ENCODE measurements at places on chromosomes 16 and 17.

- DNase-seq, result no peak
Observed at GRCh38 chr16:74271872-74272271, 24.7 kb upstream of the PSMD7 start.

DNA sequence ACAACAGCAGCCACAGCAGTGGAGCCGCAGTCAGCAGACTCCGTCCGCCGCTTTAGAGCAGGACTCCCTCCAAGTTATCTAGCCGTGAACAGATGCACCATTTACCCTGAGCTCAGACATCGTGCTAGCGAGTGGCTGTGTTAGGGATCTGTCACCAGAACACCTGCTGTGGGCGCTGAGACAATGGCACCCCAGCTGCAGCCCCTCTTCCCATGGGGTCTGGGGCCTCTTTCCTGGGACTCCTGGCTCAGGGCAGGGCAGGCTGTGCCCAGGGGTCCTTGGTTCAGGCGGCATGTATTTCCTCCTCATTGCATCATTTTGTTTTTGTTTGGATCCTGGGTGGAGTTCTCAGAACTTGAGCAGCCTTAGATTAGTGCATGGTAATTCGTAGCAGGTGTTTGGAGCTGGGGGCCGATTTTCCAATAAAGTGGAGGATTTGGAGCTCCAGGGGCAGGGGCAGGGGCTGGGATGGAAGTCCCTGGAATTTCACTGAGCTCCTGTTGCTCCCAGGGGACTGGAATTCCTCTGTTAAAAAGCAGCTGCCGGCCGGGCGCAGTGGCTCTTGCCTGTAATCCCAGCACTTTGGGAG, 23.4 kb downstream of the NMRAL1 start:
- peak; percentile 39 for DNase-seq

- no peak for DNase-seq
Observed at GRCh38 chr16:50437769-50438437, 69.1 kb upstream of the BRD7 start.

- no peak for DNase-seq
Observed at GRCh38 chr17:6558276-6558675, 1.9 kb upstream of the PITPNM3 start.

- DNase-seq, result no peak
Observed at GRCh38 chr17:68634345-68634876, 33.2 kb upstream of the FAM20A start.

DNA sequence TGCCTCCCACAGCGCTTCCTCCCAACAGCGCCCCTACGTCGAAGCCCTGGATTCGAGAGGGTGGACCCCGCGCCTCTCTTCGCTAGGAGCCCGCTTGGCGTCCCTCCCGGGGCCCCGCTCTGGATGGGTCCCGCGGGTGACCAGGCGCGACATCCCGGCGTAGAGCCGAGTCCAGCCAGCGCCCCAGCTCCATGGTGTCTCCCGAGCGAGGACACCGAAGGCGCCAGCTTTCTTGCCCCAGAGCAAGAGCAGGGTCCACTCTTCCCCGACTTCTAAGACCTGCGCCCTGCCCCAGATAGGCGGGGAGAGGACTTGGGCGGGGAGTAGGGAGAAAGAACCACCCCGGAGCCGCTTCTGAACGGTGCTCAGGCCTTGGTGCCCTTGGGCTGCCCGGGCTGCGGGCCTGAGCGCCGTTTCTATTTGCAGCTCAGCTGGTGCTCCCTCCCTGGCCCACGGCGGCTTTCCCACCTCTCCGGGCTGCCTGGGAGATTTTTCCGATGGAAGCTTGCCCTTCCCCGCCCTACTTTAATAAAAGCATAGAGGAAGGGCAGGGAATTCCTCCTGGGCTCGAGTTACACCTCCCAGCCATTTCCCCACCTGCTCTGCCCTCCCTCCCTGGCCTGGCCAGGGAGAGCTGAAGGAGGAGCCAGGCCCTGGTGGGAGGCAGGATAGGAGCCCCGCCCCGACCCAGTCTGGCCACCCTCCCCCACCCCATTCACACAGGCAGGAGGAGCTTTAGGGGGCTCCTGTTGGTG, 1.8 kb downstream of the MMP15 start:
- DNase-seq, result no peak

GRCh38 chr16:57889522-57889921, 81.4 kb downstream of the CNGB1 start:
- DNase-seq, result no peak

DNA sequence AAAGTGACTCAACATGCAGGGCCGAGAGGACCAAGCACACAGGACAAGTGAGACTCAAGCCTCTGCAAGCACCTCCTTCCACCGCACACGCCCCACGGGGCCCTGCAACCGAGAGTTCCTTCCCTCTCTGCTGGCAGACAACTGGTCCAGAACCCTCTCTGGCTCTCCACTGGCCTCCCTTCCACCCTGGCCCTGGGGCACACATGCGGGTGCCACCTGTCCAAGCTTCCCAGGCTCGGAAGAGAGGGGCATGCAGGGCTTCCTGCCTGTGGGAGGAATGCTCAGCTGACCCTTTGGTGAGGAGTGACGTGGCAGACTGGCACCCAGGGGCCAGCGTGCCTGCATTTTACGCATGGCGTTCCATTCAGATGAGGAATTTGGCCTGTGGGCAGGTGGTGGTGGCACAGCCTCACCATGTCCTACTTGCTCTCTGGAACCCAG, 59.8 kb downstream of the PIPOX start:
- DNase-seq, result no peak

DNA sequence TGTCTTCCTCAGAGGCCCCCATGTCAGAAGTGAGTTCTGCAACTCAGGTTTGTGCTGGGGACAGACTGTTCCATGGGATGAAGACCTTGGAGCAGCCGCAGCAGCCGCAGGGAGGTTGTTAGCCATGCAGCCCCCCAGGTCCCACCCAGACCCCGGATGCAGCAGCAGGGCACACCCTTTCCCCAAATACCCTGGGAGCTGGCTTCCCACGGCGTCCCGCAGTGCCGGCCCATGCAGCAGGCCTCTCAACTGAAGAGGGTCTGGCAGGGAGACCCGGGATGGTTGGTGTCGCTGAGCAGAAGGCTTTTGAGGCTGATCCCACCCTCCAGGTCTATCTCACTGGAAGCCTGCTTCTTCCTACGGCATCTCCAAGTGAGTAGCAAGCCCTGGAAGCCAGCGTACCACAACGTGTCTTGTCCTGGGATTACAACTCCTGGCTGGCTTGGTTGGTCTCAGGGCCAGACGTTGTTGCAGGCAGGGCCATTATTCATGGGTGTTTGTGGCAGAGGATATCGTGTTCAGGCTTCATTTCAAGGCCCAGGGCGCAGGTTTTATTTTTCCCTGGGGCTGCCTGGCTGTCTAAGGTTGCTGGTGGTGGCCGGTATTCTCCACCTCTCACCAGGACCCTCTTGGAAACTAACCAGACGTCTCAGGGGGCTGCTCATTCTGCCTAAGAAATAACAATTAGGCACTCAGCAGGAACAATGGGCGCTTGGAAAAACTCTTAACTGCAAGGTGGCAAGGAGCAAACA, 223.2 kb downstream of the C16orf95 start:
- DNase-seq, result no peak

GRCh38 chr17:40820228-40820838, 2.1 kb downstream of the KRT10 start:
- DNase-seq, result no peak

DNA sequence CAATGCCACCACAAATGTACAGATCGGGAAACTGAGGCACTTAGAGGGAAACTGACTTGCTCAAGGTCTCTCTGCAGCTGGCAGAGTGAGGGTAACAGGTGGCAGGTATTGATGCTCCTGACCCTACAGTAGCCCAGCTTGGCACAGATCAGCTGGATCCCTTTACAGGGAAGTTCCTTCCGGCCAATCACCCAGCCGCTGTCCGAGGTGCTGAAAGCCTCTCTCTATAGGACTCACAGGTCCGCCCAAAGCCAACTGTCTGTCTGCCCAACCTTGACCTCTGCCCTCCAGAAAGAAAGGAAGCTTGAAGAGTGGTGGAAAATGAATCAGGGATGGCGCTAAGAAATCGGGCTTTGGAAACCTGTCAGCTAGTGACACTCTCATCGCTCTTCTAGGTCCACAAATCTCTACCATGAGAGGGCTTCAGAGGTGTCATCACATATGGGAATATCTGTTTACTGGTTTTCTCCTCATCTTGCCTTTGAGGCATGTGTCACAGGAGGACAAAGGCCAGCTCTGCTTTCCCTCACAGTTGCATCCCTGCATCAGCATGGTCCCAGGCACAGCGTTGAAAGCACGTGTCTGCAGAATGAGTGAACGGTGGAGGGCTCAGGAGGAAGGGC, 246.2 kb downstream of the KATNIP start:
- no peak for DNase-seq

GRCh38 chr16:65658787-65659220, 536.9 kb upstream of the CDH11 start:
- no peak for DNase-seq

DNA sequence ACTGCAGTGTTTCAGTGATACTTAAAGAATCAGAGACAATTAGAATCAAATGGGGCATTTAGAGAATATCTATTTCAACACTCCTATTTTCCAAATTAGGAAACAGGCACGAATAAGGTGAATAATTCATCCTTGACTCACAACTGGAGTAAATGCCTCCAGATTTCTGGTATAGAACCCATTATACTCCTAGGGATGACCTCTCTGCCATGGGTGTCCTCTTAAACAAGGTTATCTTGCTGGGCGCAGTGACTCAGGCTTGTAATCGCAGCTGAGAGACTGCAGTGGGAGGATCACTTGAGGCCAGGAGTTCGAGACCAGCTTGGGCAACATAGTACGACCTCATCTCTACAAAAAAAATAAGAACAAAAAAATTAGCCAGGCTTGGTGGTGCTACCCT, 139.8 kb upstream of the ELAC2 start:
- no peak for DNase-seq

GRCh38 chr16:89504091-89504490, 4.1 kb upstream of the SPG7 start:
- DNase-seq, result no peak

GRCh38 chr17:36720131-36720530, 118.7 kb downstream of the MRM1 start:
- DNase-seq, result no peak

- DNase-seq, result no peak
Observed at GRCh38 chr17:19549746-19550623, 16.3 kb downstream of the SLC47A1 start.

- DNase-seq, result no peak
Observed at GRCh38 chr17:40110026-40110845, 9.8 kb upstream of the NR1D1 start.

DNA sequence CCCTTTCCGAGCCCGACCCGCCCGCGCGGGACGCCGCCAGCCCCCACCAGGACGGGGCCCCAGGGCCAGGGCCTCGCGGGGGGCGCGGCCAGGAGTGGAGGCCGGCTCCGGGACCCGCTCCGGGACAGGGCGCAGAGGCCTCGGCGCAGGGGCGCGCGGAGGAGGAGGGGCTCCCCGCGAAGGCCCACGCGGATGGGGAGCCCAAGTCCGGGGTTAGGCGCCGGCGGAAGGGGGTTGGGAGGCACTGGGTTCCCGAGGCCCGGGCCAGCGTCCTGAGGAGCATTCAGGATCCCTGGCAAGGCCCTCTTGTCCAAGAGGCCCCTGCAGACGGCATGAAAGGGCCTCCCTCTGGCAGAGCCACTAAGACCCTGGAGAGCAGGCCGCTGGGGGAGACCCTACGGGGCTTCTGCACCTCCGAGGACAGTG, 57.8 kb upstream of the CIBAR2 start:
- DNase-seq, result no peak

- DNase-seq, result no peak
Observed at GRCh38 chr17:20228860-20229259, 219.7 kb downstream of the SPECC1 start.

DNA sequence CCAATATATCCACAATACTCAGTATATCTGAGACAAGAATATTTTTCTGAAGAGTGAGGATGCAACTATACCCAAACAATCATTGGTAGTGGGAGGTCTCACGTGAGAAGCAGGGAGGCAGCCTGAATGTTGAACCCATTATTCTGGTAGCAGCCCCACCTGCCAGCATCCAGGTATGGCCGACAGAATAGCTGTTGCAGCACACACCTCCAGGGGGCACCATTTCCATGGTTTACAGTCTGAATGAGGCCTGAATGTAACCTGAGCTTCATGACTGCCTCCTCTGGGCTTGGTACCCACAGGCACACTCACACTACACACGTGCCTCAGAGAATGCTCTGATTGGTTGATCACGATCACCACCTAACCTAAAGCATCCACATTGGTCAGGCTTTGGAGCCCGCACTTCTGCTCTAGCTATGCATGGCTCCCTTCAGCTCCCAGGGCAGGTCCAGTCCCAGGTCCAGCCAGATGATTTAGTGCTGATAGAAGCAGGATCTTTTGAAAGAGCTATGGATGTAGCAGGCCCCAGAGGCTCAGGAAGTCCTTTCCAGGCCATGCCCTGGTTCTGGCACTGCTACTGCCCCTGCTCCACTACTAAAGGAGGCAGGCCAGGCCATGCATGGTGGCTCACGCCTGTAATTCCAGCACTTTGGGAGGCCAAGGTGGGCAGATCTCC, 11.0 kb upstream of the CBFB start:
- peak; percentile 63 for DNase-seq

DNA sequence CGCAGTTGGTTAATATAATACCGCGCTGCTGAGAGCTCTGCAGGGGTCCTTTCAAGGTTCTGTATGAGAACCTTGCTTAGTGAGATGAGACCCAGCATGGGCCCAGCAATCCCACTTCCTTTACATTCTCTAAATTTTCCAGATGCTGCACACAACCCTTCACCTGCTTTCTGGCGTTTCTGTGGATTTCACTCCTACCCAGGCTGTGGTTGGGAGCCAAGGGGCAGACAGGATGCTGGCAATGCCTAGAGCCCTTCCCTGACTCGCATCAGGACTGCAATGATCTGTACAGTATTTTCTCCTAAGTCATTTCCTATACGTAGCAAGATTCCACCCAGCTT, 10.1 kb upstream of the PIPOX start:
- DNase-seq, result no peak

- DNase-seq, result no peak
Observed at GRCh38 chr16:822174-822908, 21.8 kb upstream of the GNG13 start.

GRCh38 chr16:56994311-56994710, 5.0 kb downstream of the NLRC5 start:
- no peak for DNase-seq

- DNase-seq, result no peak
Observed at GRCh38 chr16:58201163-58201562, 3.3 kb upstream of the CSNK2A2 start.

DNA sequence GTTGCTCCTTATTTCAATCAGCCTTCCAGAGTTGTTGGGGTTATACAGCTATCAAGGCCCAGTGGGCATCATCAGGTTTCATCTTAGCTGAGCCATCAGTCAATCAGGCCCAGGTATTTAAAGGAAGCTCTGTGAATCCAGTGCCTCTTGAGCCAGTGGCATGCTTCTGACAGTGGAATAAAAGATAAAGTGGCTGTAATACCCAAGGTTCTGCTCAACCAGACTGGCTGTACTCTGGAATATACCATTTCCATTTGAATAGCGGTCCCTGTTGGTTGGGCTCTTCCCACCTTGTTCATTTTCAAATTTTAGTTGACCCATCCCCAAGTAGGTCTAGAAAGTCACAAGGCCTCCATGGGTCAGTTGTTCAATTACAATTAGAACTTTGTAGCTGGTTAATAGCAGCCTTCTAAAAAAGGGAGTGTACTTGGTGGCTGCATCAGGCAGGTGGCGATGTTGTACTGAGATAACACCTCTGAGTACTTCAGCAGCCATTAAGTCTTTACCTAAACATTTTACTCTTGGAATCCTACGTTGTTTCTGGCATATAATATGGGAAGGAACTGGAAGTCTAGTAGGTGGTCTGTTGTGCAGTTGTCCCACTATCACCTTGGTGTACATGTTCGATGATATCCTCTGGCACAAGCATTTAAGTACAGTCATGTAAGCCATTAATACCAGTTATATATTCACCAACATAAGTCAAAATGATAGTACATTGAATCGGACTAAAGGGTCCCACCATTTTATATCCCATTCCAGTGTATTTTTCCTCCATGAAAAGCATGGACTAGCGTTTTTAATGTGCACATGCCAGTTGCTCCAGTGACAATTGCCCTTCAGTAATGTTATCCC, 294.1 kb downstream of the BCAS3 start:
- DNase-seq, result peak; percentile 30
